ENCODE measurements at places on chromosomes 2 and 18.

DNA sequence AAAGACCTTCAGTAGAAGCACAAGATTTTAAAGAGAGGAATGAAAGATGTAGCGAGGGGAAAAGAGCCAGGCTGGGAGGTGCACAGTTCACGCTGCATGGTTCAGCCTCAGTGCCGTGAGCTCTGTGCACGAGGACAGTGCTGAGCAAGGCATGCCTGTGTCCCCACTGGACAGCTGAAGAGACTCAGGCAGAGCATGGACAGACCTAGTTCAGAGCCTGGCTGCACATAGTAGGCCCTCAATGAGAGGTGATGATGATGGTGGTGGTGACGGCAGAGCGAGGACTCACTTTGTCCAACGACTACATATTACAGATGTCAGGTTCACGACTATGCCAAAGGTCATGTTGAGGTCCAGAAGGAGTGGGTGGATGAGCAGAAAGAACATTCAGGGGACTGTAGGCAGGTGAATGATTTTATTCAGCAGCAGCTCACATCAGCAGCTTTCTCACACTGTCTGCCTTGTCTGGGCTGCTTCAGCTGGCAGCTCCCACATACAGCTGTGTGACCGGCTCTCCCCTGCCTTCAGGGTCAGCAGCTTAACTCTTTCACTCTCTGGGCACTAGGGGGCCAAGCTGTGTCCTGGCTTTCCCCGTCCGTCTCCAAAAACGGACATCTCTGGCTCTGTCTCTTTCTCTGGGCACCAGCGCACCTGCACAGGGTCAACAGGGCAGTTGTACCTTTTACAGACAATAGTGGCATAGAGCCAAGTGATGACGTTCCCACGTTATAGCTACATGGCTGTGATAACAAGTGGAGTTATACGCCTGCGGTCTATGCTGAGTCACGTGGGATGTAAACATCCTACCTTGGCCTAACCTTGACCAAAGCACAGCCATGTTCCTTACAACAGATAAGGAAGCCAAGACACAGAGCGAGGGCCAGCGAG, 128.8 kb upstream of the MSH6 start:
- DNase-seq, result peak; percentile 48

DNA sequence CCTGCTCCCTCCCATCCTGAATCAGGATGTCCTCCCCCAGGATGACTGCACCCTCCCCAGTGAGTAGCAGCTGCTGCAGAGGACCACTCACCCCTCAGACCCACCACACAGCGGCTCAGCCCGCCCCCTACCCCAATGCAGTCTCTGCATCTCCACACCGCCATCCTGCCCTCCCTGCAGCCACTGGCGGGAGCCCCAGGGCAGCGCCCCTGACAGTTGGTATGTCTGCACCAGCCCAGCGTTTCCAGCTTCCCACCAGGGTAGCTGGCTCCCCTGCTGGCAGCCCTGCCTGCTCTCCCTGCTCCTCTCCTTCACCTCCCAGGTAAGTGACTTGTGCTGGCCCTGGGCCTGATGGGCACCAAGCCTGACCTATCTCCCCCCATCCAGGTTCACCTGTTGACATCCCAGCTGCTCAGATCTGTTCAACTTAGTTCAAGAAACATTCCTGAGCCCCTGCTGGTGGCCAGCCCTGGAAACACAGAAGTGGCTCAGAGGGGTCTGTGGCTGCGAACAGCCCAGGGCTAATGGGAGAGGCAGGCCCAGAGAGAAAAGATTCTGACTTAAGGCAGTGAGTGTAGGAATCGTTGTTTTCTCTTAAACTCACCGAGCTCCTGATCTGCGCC, 117.7 kb upstream of the RAB6C start:
- DNase-seq, result no peak

DNA sequence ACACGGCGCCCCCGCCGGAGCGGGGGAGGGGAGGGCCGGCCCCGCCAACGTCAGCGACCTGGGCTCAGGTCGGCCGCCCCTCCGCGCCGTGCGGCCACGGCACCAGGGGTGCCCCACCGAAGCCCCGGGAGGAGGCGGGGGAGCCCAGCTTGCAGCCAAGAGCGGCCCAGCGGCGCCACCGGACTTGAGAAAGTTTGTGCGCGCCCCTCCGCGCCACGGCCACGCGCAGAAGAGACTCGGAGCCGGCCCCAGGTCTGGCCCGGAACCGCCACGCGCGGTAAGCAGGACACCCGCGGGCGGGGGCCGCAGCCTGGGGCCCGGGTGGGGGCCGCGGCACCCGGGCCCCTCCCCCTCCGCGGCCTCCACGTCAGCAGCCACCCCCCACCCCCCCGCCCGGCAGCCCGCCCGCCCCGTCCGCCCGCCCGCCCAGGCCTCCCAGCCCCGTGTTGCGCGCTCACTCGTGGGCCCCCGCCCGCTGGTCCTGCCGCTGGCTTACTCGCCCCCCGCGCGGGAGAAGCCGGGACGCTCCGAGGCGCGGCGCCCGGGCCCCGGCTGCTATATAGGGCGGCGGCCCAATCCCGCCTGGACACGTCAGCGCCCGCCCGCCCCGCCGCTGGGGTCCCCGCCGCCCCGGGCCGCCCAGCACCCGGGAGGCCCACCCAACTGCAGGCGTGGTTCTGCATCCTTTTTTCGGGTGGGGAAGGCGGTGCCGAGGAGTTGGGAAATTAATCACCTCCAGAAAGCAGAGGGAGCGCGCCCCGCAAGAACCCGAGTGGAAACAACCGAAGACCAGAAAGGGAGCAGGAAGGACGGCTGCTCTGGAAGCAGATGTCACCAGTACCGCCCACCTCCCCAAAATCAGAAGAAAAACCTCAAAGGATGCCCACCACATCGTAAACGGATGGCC, 42.9 kb downstream of the HDLBP start:
- peak; percentile 83 for DNase-seq

DNA sequence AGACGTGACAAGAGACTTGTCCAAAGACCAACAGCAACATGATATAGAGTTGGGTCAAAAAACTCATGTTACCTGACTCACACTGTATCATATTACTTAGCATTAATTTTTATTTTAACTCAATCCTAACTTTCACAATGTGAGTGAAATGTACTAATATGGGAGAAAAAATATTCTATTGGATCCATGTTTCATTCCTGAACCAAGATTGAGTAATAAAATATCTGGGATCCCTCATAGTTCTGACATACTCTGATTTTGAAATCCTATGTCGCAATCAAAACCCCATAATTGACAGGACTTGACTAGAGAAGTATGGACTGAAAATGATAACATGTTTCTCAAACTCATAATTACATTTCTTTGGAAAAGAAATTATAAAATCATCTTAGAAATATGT, 190.4 kb downstream of the RIT2 start:
- no peak for DNase-seq

- no peak for DNase-seq
Observed at GRCh38 chr2:29448096-29448688, 333.0 kb downstream of the CLIP4 start.

- no peak for DNase-seq
Observed at GRCh38 chr2:39640107-39640506, 25.6 kb upstream of the TMEM178A start.

DNA sequence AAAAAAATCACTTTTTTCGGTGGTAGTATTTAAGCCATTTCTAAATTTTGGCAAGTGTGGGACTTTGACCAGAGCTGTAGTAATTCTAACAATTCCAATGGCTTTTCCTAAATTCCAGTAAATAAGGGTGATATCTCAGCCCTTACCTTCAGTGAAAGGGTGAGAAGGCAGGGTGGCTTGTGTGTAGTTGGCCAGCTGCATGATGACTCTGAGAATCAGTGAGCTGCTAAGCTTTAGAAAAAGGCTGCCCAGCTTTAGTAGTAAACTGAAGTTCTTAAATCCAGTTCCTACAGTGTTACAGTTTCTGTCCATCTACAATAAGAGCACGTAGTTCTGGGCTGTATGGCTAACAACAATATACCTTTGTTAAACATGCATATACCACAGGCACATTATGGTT, 42.0 kb downstream of the OXER1 start:
- no peak for DNase-seq

DNA sequence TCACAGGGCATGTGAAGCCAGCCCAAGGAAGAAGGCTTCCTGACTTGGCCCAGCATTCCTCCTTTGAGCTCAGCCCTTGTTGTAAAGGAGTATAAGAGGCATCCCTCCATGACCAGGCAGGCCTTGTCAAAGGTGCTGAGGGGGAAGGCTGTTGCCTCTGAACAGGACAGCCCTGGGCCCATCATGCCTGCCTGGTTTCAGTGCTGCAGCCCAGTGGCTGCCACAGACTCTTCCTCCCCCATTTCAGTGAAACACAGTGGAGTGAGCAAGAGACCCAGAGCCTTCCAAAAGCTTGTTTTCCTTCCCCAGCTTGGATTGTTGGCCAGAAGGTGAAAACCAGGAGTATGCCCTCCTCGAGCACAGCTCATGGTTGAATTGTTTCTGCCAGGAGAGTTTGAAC, 19.9 kb upstream of the RPL37A start:
- DNase-seq, result no peak

DNA sequence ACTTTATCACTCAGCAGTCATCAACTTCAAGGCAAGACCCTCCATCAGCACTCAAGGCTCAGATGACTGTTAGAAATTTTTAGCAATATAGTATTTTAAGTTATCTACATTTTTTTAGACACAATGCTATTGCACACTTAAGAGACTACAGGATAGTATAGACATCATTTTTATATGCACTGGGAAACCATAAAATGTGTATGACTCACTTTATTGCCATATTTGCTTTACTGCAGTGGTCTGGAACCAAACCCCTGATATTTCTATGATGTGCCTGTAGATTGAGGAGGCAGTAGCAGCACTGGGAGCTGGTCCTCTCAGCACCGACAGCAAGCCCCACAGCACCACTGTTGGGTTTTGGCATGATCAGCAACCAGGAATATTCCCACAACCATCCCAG, 264.8 kb upstream of the HNRNPA3 start:
- no peak for DNase-seq

DNA sequence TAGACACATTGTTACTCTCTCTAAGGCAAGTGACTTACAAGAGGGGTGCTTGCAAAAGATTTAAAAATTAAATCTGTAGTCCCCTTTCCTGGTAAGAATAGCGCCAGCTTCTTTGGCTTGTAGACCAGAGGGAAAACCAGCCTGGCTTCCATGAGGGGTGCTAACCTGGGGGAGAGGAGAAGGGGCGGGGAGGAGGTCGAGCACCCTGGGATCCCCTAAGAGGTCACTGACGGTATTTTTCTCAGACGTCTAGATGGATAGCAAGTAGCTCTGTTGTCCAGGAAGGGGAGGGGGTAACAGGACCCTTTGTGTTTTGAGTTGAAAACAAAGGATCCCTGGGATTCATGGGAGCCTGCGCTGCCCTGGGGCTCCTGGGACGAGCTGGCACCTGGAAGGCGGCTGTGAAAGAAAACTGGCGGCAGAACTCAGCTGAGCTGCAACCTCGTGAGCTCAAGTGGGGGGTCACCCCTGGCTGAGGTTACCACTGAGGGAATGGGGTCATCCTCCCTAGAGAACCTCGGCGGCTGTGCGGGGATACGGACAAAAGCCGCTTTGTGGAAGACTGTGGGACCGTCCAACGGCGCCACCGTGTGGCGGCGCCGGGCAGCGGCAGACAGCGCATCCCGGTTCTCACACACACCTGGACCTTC, 37.8 kb upstream of the MRPL19 start:
- peak; percentile 58 for DNase-seq

- DNase-seq, result no peak
Observed at GRCh38 chr18:74520096-74520833, 14.0 kb upstream of the CNDP1 start.

DNA sequence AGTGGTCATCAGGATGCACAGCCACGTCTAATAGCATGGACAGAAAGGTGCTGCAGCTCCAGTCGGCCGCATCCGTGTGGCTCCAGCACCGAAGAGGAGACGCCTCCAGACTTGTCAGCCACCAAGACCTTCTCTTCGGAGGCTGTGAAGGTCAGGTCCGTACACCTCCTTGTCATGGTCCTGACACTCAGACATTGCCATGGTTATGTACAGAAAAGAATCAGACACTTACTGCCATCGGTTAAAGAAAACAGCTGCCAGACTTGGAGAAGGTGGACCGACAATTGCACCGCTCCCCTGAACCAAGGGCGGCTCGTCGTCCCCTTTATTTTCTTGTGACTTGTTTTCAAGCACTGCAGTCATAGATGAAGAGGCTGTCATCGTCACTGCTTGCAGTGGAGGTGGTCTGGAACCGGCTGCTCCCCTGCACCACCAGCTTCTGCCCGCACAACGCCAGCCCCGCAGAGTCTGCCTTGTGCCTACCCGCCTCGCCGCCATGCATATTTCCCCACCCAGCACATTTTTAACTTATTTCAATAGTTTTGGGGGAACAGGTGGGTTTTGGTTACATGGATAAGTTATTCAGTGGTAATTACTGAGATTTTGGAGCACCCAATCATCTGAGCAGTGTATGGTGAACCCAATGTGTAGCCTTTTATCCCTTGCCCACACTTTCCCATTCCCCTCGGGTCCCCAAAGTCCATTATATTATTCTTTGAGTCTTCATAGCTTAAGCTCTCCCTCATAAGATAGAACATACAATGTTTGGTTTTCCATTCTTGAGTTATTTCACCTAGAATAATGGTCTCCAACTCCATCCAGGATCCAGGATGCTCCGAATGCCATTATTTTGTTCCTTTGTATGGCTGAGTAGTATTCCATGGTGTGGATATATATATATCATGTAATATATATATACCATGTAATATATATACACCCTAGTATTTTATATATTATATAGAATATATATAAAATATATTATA, 18.1 kb downstream of the FBXO48 start:
- no peak for DNase-seq

- DNase-seq, result no peak
Observed at GRCh38 chr2:190670182-190670946, 21.5 kb downstream of the NAB1 start.

DNA sequence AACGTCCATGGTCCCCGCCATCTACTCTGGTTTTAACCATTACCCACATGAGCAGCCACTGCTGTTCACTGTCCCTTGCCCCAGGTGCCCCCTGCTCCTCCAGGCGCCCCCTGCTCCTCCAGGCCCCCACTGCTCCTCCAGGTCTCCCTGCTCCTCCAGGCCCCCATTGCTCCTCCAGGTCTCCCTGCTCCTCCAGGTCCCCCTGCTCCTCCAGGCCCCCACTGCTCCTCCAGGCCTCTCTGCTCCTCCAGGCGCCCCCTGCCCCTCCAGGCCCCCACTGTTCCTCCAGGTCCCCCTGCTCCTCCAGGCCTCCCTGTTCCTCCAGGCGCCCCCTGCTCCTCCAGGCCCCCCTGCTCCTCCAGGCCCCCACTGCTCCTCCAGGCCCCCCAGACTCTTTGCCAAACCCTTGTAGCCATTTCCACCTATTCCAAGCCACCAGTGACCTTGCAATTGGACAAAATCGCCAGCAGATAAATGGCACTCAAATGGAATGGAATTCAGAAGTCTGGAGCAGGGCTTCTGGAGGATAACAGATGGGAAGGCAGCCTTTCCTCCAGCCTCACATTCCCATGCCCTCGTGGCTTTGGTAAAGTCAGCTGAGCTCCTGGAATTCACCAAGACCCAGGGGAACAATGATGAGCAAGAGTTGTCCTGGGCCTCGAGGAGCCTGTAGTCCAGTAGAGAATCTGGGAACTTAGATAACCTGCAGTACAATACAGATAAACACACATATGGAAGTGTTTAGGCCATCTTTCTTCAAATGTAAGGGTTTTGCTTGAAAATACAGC, 13.3 kb upstream of the RPL31 start:
- DNase-seq, result no peak

Data from RPMI7951 (cell line).